Colonic mucosa (tissue), 4 donors: ENCODE measurements at places on chromosomes 6 and 20.

- no peak for DNase-seq
These were observed 103.4 kb downstream of the ERMARD start for GRCh38 chr6:169854813-169855212.

DNA sequence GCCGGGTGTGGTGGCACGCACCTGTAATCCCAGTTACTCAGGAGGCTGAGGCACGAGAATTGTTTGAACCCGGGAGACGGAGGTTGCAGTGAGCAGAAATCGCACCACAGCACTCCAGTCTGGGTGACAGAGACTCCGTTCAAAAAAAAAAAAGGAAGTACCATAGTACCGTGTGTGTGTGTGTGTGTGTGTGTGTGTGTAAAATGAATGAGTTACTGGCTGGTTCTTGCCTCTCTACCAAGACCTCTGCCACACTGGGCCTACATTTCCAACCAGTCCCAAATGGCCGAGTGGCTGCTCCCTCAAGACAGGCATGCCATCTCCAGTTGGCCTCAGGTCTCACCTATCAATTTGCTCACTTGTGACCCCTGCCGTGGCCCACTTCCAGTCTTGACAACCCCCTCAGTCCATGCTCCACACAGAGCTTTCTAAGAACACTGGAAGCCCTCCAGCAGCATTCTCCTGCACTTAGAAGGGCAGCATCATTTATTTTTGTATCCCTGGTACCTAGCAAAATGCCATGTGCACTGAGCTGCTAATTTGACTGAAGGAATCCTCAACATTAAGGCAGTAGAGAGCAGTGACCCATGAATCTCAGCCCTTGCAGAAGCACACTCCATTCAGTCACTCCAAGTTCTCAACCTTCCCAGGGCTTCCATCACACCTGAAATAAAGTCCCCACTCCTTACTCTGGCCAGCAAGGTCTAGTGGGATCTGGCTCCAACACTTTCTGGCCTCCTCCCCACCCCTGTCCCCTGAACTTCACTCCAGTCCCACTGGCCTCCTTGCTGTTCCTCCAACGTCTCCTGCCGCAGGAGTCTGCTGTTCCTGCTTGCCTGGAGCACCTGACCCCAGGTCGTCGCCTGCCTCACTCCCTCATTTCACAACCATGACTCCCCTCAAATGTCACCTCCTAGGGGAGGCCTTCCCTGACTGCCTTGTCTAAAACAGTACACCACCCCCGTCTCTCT is 29.9 kb downstream of the COX4I2 start:
- no peak for DNase-seq

DNA sequence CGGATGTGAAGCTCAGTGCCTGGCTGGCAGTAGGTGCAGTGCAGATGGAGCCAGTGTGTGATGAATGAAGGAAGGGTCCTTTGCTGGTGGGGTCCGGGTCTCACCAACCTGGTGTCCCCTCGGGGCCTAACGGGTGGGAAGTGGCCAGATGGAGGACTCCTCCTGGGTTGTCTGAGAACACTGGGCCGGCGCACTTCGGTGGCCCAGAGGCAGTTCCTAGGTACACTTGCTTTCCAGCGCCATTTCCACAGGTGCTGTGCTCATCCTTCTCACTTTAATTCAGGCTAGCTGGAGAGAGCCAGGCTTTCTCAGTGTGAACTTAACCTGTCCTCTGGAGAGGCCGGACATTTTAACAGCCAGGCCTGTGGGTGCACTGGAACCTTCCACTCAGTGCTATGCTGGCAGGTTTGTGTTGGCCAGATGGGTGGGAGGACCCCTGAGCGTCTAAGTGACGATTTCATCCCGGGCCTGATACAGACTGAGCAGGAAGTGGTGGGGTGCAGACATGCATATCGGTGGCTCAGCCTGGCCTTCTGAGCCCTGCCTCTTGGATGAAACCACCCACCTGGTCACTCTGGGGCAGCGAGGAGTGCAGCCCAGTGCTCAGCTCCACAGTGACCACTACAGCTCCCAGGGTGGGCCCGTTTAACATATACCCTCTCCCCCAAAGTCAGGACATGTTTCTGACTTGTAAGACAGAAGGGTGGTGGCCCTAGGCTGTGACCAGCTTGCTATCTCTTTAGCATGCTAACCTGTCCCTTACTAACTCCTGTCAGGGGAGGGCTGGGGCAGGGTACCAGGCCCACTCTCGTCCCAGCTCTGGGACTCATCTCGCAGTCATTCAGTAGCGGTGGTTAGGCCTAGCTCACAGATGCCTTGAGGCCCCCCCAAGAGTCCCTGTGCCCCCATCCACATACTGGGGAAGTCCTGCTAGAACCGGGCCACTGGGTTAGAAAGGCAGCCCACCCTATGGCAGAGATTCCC is 8.2 kb upstream of the PYGB start:
- no peak for DNase-seq

- no peak for DNase-seq
These were observed 72.7 kb downstream of the IGF2R start for GRCh38 chr6:160041608-160042007.

DNA sequence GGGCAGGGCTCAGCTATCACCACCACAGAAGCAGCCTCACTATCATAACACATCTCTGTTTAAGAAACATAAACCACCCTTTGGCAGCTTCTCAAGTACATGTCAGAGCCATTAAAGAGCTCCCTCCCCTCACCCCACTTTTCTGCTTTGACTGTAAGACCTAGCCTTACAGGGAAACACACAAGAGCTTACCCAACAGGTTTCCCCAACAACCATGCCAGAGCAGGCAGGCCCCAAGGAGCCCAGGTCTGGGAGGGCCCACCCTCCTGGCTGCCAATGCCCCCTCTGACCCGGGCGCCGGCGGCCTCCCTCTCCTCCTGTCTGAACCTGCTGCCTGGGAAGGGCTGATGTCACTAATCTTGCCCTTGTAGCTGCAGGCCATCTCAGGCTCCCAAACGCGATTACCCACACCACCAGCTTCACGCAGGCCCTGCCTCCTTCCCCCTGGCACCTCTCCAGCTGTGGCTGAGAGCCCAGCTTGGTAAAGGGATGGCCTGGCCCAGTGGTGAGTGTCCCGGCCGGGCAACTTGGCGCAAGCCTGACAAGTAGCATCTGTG is 402.0 kb downstream of the MAFB start:
- peak; percentile 51 for DNase-seq

DNA sequence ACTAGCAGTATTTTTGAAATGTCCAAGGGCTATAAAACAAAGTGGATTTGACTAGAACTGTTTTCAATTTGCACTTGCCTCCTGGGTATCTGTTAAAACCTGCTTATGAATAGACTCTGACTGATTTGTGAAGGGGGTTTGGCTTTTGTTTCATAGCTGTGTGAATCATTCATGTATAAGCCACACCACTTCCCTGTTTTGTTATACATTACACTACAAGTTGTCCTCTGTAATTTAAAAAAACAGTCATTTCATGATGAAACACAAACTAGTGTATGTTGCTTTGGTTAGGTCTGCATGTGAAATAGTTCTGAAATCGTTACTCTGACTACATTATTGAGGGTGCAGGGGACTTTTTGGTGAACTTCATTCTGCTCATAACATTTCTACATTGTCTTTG is 121.7 kb downstream of the NKAIN2 start:
- DNase-seq: no peak

DNA sequence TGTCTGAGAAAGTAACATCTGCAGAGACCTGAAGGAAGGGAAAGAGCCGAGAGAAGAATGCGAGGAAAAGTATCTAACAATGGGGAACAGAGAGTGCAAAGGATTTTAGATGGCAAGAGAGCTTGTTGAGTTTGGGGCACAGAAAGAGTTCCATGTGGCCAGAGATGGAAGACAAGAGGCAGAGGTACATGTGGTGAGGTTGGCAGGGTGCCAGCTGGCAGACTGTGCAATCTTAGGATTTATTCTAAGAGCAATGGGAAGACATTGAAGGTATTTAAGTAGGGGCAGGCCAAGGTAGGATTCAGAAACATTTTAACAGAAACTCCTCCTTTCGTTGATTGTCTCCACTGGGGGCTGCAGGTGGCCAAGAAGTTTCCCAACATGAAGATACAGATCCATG is 20.4 kb upstream of the LBP start:
- DNase-seq: no peak

- no peak for DNase-seq
These were observed 7.2 kb downstream of the GTF3C6 start for GRCh38 chr6:110965629-110966229.

- no peak for DNase-seq
These were observed 549.2 kb upstream of the NOX3 start for GRCh38 chr6:156004796-156005195.

DNA sequence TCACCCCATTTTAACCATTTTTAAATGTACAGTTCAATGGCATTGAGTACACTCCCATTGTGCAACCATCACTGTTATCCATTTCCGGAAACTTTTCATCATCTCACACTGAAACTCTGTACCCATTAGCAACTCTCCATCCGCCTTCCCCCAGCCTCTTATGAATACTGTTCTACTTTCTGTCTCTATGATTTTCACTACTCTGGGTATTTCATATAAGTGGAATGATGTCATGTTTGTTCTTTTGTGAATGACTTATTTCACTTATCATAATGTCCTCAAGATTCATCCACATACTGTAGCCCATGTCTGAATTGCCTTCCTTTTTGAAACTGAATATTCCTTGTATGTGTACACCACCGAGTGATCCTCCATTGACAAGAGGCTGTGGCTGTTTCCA is 92.9 kb upstream of the TOX2 start:
- DNase-seq: no peak

GRCh38 chr6:147567141-147567805 is 58.8 kb downstream of the SAMD5 start:
- no peak for DNase-seq

GRCh38 chr6:160931378-160932310 is 59.9 kb upstream of the MAP3K4 start:
- DNase-seq: no peak

- DNase-seq: no peak
These were observed 190.3 kb downstream of the ATXN1 start for GRCh38 chr6:16570946-16571345.

DNA sequence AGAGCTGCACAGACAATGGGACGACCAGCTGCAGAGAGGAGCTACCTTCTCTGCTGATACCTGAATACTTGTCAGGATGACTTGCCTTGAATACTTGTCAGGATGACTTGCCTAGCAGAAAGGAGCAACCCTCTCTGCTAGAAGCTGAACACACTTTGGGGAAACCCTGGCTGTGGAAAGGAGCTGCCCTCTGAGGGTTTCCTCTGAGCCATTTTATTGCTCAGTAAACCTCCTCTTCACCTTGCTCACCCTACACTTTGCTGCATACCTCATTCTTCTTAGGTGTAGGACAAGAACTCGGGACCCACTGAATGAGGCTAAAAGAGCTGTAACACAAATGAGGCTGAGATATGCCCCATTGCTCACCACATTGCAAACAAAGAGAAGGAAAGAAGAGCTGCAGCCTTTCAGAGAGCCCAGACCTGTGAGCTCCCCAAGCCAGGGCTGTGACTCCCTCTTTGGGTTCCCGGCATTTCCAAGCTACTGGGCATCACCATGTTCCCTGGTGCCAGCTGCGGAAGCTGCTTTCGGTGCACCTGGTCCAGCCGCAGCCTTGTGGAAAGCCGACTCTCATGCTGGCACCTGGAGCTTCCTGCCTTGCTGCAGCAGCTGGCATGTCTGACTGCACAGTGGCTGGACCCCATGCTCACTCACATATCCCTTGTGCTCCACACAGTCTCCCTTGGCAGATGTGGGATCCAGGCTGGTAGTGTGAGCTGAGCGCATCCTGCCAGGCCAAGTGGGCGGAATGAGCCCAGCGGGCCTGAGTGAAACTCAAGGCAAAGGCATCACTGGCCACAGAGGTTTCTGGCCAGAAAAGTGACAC is 106.7 kb upstream of the AHI1 start:
- DNase-seq: no peak

DNA sequence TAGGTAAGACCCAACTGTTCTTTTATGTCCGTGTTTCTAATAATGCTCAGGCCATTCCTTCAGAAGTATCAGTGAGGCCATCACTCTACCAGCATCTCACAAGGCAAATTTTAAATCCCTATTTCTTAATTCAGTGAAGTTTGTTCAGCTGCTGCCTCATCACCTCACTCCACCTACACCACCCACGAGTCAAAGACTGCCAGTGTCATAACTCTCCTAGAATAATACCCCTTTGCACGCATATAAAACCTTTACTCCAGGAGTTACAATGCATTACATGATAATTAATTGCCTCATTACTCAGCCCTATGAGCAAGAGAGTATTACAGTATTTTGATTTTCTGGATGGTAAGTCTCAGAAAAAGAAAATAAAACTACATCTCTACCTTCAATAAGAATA is 793.6 kb downstream of the TFAP2A start:
- no peak for DNase-seq

DNA sequence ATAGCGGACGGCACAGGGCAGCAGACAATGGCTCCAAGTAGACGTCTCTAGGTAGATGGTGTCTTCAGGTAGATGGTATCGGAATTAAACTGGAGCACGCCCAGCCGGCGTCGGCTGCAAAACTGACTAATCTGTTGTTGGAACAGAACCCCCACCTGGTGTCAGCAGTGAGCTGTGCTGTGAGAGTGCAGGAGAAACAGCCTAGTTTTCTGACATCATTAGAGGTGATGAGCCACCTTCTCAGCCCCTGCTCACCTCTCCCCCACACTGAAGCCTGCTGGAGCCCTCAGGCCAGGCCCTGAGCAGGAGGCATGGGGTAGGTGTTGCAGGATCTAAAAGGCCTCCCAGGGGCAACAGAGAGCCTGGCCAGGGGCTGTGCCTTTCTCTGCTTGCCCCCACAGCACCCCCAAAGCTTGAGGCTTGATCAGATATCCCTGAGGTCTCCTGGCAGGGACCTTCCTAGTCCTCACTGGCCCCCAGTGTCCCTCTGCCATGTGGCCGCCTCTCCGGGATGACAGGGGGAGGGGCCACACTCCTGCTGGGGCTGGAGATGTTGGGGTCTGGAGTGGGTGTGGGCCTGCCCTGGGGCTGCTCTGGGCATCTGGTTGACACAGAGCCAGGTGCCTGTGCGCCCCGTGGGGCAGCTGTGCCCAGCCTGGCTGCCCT is 6.9 kb upstream of the HELZ2 start:
- DNase-seq: no peak

GRCh38 chr6:32223258-32224235 is at the start of gene NOTCH4:
Gene NOTCH4 (minus strand): TSS chr6:32224067. CDS start chr6:32223928, 139 bp downstream.
- no peak for DNase-seq

DNA sequence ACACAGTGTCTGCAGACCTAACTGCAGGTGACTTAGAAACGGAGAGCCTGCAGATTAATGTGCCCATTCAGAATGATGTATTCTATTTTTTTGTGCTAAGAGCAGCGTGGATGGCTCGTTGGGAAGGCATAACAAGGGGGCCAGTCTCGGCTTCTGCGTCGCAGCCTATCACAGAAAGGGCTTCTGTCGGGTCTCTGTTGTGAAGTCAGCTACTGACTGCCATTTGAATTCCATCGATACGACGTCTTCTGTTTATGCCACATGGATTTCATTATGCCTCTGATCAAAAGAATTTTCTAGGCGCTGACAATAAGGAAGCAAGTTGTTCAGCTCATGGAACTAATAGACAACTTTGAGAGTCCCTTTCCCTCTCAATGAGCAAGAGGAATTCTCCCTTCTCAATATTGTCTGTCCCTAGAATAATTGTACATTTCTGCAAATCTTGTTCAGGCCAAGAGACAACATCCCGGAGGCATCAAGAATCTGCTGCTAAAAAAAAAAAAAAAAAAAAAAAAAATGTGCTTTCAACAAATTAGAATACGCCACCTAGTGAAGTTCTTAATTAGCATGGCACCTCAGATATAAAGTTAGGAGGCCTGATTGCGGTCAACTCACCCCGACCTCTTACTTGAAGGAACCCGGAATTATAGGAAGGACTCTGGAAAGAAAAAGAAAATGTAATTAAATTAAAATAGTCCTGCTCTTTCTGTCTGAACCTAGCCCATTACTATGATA is 223.9 kb downstream of the TSHZ2 start:
- no peak for DNase-seq
